ENCODE measurements at places on chromosomes 6 and 20.
A peak's percentile ranks its signal among the peaks of the same experiment; 100 is the strongest.

- DNase-seq = peak; percentile 63
Observed at GRCh38 chr6:73585566-73586415, 65.0 kb upstream of the EEF1A1 start.

GRCh38 chr20:63174309-63175037 is 41.5 kb downstream of the YTHDF1 start:
- no peak for DNase-seq

DNA sequence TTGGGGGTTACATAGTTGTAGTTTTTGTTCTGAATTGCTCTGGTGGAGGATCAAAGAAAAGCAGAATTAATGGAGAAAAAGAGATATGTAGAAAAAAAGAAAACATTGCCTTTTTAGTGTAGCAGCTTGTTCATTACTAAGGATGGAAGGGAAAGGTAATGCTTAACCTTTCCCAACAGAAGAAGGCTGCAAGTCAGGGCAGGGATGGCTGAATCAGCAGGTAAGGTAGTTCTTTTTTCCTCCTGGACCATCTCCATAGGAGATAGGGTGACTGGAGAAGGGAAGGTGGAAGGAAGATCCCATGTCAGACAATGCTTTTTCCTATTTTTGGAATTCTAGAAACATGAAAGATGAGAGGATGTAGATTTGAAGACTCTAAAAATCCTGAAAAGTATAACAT is 79.4 kb upstream of the SUPT3H start:
- no peak for DNase-seq

DNA sequence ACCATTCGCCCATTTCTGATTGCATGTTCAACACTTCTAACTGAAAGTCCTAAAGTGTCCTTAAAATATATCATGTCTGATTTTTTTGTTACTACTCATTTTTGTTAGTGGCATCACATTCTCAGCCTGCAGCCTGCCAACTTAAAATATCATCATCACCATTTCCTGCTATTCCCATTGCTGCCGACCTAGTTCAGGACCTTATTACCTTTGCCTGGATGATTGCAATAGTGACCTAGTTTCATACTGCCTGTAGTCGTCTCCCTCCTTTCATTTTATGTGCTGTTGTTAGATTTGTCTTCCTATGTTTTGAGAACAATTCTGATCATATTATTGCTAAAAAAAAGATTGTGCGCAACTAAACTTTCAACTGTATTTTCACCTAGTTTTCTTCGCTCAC is 6.2 kb downstream of the RWDD1 start:
- no peak for DNase-seq

- no peak for DNase-seq
Observed at GRCh38 chr20:57175397-57176010, 90.9 kb downstream of the BMP7 start.

DNA sequence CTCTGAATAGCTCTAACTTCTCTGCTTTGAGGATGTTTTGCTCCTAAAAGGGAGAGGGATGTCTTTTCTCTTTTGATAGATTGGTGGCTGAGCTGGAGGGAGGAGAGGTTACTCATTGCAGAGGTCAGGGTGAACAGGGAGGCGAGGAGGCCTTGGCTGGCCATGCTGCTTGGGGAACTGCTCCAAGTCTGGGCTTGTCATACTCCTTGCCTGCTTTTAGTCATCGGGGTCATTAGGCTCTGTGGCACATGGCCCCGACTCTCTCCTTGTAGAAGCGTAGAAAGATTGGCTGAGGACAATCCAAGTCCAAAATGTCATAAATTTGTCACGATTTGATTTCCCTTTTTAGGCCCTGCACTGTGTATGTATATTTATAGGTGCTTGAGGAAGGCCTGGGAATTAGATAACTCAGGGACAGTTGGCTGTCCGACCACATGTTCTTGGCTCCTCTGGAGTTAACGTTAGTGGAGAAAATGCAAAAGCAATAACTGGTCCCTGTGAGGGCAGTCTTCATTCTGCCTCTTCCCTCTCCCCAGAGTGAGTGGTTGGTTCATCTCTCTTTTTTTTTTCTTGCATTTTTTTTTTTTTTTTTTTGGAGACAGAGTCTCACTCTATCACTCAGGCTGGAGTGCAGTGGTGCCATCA is 160.1 kb downstream of the SCP2D1 start:
- no peak for DNase-seq

DNA sequence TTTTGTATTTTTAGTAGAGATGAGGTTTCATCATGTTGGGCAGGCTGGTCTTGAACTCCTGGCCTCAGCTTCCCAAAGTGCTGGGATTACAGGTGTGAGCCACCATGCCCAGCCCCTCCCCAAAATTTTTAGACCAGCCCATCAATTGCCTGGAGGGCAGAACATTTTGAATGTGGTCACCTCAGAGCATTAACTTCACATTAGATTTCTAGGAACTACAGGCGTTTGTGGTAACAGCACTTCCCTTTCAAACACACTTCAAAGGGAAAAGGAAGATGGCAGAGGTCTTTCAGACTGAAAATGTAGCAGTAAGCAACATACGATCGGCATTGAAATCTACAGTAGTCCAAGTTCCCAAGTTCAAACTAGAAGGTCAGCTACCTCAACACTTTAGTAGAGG is 12.3 kb upstream of the SLA2 start:
- no peak for DNase-seq

DNA sequence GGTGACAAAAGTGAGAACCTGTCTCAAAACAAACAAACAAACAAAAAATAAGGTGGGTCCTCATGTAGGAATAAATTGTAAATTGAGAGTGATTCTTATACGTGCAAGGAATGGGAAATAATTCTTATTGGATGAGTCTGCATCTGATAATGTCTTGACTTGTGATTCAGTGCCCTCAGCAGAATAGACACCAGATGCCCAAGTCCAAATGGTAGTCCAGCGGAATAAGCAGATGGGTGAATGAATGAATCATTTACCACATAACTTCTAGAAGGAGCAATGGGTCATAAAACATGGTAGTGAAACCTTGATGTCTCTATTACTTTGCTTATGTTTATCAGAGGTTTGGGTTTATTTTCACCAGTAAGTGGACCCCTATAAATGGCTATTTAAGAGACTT is 747.7 kb downstream of the PHF3 start:
- no peak for DNase-seq

DNA sequence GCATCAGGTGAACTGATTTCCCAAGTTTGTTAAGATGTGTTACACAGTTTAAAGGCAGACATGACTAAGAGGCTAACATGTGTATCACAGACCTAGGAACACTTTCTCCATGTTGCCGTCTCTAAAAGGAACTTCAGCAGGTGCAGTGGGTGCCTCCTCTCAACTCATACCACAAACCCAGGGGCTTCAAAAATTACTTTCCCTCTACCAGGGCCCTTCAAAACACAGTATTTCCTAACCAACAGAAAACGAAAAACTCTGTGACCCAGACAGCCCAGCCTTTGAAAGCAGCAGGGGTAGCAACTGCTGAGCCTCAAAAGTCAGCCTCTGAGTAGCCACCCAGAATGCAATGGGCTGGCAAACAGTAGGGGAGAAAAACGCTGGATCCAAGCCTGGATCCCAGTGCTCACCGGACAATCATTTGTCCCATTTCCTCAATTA is 28.5 kb downstream of the B4GALT5 start:
- no peak for DNase-seq

GRCh38 chr6:139965393-139965792 is 590.9 kb upstream of the CITED2 start:
- DNase-seq = no peak

DNA sequence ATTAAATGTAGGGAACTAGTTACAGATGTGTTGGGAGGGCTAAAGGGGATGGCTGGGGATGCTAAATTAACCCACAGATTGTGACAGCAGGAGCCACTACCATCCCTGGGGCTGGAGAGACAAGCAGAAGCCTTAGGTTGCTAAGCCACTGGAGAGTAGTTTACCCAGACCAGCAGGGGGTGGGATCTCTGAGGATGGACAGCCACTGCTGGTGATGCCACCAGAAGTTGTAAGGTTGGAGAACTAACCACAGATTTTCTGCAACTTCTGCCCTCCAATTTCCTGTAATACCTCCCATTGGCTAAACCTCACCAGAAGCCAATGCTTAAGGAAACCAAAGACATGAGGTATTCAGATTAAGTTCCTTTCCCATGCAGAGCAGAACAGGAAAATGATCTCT is 139.6 kb upstream of the NOX3 start:
- DNase-seq = no peak

- DNase-seq = no peak
Observed at GRCh38 chr6:136486357-136486756, 63.9 kb downstream of the MAP7 start.

DNA sequence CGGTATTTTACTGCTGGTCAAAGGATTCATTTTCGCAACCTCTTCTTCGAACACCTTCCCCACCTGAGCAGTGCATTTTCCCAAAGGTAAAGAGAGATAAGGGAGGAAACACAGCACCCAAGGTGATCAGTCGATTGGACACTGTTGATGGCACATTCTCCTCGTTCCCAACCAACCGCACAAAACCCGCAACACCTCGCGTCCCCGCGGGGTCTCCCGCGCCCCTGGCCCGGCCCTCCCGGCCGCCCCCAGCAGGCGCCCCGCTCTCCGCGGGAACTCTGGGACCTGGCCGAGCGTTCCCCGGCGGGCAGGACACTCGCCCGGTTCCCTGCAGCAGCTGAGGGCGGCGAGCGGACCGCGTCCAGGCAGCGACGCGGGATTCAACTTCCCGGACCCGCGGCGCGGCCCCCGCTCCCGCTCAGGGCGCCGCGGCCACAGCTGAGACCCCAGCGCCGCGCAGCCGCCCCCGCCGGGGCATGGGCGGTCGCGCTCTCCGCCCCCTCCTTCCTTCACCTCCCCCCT is 506 bp downstream of the RGS17 start:
- DNase-seq = no peak

DNA sequence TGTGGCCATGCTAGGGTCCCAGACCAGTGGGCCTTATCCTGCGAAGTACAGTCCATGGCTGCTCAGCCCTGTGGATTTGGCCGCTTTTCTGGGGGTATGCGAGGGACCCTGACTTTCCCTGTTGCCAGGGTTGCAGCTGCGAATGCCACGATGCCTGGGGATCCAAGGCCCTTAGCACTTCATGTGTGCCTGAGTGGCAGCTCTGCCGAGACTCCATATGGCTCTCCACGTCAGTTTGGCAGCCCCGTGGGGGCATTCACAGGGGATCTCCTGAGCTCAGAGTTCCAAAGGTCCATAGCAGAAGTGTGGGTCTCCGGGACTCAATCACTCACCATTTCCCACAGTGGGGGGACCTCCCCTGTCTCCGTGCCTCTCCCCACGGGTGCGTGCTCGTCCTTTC is 319.5 kb downstream of the DOK5 start:
- no peak for DNase-seq

DNA sequence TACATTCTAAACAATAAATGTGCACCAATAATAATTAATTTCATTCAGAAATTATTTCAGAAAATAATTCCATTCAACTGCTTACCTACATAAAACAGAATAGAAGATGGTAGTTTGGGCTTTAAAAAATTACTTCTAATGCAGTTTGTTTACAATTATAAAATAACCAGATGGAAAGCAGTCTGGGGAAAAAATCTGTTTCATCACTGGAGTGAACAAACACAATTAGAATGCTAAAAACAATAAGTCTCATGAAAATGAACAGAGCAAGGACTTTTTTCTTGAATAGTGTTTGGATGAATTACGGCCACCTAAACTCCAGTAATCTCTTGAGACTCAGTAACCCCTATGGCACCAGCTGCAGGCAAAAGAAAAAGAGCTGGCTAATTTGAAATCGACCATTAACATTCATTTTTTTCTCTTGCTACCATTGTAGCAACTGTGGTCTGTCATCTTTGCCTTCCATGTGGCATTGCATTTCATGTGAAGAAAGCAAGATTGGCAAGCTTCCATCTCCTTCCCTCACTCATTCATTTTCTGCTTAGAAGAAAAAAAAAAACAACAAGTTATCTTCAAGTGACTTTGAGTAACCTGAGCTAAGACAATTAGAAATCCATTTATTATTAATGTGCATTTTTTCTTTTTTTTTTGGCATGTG is 88.4 kb upstream of the CEP85L start:
- no peak for DNase-seq

DNA sequence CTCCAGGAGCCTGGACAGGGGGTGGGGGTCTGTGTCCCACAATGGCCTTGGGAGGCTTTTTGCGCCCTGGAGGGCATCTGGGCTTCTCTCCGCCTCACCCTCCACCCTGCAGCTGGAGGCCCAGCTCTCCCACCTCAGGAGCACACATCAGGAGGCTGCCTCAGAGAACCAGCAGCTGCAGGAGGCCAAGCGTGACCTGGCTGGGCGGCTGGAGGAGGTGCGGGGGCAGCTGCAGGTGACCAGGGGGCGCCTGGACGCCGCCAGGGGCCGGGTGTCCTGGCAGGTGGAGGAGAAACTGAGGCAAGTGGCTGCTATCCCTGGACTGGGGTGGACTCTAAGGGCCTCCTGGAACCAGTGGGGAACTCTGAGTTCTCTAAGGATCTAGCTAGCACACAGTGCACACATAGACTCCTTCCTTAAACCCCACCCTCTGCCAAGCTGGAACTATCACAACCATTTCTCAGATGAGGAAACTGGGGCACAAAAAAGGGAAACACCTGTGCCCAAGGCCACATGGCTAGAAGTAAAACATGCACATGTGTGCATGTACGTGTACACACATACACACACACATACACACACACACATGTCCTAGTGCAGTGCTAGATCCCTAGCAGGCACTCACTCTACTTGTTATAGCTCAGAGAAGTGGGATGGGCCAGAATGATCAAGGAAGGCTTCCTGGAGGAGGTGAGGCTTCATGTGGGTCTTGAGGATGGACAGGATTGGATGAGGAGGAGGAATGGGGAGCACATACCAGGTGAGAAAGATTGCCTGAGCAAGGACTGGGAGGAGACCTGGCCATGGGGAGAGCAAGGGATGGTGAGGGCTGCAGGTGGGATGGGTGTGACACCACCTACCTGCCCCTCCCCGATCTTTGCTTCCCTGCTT is 22.9 kb downstream of the RAB44 start:
- DNase-seq = no peak

GRCh38 chr20:14707865-14708596 is 370.6 kb upstream of the FLRT3 start:
- no peak for DNase-seq

Measured in COLO829 (cell line).